Lung (tissue), 17 donors: ENCODE measurements at places on chromosomes 2 and 18. TPM values are rescaled to one million over a fixed set of nuclear protein-coding genes. Genes with fewer than 3 reads are reported as not detected.

IL1RN gene
- 18.2 TPM for total RNA-seq

DNA sequence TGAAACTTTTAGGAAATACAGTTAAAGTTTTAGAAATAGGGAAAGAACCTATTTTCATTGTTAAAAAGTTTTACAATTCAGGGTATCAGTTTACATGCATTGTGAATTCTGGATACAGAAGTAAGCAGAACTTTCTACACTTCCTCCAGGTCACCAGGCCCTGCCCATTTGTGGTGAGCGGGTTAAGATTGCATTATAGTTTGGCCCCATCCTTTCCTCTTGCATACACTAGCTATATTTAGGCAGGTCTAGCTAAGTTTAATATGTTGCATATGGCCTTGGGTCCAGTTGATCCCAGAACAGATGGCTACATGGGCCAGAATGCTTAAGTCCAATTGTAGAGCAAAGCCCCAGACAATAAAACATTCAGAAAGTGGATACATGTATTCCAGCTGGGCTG is 4.8 kb downstream of the VWA3B start:
- no peak for DNase-seq

GRCh38 chr2:128473175-128474035 is 154.7 kb upstream of the HS6ST1 start:
- DNase-seq, result peak; percentile 98

IL36A gene
- total RNA-seq, result not detected

DNA sequence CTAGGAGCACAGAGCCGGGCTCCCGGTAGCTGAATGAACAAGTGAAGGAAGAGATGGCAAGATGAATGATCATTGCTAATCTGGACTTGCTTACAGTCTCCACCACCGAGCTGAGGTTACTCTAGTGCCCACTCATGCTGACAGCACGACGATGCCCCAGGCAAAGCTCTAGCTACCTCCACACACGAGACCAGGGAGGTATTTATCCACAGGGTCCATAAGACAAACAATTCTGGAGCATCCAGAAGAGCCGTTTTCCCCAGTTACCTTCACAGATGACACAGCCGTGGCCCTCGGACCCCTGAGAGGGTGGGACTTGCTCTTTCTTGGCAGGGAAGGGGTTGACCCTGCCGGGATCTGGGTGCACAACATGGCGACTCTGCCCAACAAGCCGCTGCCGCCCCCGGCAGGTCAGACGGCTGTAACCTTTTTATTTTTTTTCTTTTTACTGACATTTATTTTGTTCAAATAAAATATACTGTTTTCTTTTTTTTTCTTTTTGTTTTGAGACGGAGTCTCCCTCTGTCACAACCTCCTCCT is 120.3 kb downstream of the PXDN start:
- DNase-seq, result no peak

MEP1B gene
- total RNA-seq, result not detected

- no peak for DNase-seq
Observed at GRCh38 chr2:101082998-101083397, 68.2 kb downstream of the TBC1D8 start.

TM4SF20 gene
- not detected for total RNA-seq

DNA sequence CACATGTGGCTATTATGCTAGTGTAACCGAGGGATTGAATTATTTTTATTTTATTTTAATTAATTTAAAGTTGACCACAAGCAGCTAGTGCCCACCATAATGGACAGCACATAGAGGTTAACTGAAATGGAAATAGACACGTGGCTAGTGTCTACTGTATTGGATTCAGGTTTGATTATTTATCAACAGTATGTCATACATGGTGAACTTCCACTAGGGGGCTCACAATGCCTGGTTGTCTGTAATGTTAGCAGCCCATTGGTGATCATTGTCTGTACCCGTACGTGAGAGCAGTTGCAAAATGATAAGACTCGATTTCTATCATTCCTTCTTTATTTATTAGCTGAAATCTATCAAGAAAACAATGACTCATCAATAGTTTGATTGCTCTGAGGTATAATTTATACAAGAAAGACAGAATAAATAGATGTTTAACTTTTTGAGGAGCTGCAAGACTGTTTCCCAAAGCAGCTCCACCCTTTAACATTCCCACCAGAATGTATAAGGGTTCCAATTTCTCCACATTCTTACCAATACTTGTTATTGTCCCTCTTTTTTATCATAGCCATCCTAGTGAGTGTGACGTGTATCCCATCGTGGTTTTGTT is 76.5 kb downstream of the CYBRD1 start:
- peak; percentile 71 for DNase-seq
